Trophoblast cell (in vitro differentiated cells and primary cell): ENCODE measurements at places on chromosomes 2 and 18.

GRCh38 chr2:42045848-42046748, 1.7 kb upstream of the PKDCC start:
- no peaks in the 10 kb centered on the region for H3K36me3 ChIP-seq
- no peak overlapping the region for H3K4me3 ChIP-seq
- peaks cover 28% of the 10 kb centered on the region for H3K4me1 ChIP-seq
- no peak overlapping the region for H3K27ac ChIP-seq
- no peaks in the 10 kb centered on the region for H3K27me3 ChIP-seq

- H3K4me1 ChIP-seq = peaks cover 2% of the 10 kb centered on the region
- DNase-seq = no peak
- H3K27me3 ChIP-seq = no peaks in the 10 kb centered on the region
- H3K4me3 ChIP-seq = no peak overlapping the region
- no peak overlapping the region for H3K27ac ChIP-seq
These were observed 8.8 kb downstream of the FZD7 start for GRCh38 chr2:202042444-202042843.

GRCh38 chr2:172919732-172920131, 155.9 kb upstream of the MAP3K20 start:
- no peak overlapping the region for H3K27ac ChIP-seq
- no peaks in the 10 kb centered on the region for H3K27me3 ChIP-seq

DNA sequence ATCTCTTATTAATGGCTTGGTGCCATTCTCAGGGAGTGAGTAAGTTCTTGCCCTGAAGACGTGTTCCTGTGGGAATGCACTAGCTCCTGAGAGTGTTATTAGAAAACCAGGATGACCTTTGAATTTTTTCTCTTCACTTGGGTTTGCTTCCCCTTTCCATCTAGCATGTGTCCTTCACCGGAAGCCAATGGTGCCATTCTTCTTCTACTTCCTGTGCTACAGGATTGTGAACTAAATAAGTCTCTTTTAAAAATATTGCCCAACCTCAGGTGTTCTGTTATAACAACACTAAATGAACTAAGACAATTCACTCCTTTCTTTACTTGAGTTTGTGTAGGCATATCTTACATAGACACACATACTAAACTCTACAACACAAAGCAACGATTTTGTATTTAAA, 447.0 kb downstream of the SOX11 start:
- H3K4me3 ChIP-seq = no peak overlapping the region
- no peak overlapping the region for H3K27ac ChIP-seq
- H3K4me1 ChIP-seq = no peaks in the 10 kb centered on the region
- DNase-seq = no peak
- no peaks in the 10 kb centered on the region for H3K27me3 ChIP-seq

GRCh38 chr18:24802456-24802855, 342.0 kb downstream of the HRH4 start:
- H3K36me3 ChIP-seq = no peaks in the 10 kb centered on the region
- DNase-seq = no peak
- no peaks in the 10 kb centered on the region for H3K27me3 ChIP-seq

DNA sequence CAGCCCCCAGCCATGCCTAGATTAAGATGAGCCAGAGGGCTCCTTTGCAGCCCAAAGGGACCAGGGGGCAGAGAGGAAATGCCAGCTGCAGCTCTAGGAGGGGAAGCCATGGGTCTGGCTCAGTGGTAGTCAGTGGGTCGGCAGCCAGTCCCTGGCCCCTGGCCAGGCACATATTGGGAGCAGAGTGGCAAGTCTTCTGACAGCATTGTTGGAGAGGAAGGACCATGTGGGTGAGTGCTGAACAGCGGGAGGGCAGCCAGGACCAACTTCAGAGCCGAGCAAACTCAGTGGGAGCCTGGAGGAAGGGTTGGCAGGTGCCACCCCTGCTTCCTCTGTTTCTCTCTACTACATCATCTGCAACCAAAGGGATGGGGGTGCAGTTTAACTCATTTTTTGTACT, 140.5 kb upstream of the PELI1 start:
- H3K4me1 ChIP-seq = peaks cover 23% of the 10 kb centered on the region
- no peak overlapping the region for H3K4me3 ChIP-seq
- no peaks in the 10 kb centered on the region for H3K27me3 ChIP-seq
- no peaks in the 10 kb centered on the region for H3K36me3 ChIP-seq
- no peak for DNase-seq

DNA sequence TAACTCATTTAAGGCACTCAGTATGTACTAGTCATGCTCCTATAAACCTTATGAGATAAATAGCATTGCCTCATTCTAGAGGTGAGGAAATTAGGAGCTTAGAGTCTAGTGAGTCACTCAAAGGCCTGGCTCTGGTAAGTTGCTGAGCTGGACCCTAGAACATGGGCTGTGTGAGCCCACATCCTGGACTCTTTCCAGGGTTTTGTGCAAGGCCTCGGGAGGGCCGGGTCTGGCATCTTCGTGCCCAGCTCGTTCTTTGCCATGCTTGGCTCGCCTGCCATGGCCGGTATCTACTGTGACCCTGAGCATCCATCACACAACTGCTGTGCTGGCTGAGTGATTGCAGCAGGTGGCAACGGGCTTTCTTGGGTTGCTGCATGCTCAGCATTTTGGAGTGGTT, 168.0 kb downstream of the LPIN1 start:
- H3K27me3 ChIP-seq = no peaks in the 10 kb centered on the region
- no peaks in the 10 kb centered on the region for H3K36me3 ChIP-seq
- no peak overlapping the region for H3K4me3 ChIP-seq
- H3K4me1 ChIP-seq = no peaks in the 10 kb centered on the region

GRCh38 chr2:39203382-39203781, 40.4 kb downstream of the CDKL4 start:
- no peaks in the 10 kb centered on the region for H3K36me3 ChIP-seq
- H3K4me3 ChIP-seq = no peak overlapping the region
- no peak overlapping the region for H3K27ac ChIP-seq
- DNase-seq = no peak

DNA sequence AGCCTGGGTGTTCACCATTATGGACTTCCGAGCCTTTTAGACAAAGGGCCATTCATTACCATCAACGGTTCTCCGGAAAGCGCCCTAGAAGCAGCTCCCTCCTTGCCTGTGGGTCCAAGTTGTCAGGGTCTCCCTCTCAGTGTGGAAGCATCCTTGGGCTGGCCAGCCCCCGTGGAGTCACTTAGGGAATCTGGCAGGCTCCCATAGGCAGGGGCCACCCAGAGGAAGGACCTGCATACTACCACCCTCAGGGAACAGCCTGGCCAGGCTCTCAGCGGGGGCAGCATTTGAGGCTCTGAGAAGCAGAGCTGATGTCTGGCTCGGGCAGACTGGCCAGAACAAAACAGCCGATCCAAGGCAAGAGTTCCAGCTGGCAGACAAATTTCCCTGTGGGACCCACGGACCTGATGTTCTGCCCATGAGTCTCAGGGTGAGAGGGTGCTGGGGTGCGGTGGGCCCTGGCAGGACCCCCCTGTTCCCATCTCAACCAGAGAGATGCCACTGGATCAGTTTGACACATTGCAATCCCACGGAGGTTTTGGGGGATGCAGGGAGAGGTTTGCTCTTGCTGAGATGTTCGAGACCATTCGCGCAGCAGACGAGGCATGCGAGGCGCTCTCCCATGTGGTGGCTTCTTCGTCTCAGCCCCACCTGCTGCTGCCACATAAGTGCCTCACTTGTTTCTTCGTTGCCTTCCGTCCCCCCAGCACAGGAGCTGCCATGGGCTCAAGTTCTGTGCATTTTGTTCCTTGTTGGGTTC, 56.9 kb downstream of the ACKR3 start:
- H3K27ac ChIP-seq = no peak overlapping the region
- DNase-seq = no peak
- H3K27me3 ChIP-seq = no peaks in the 10 kb centered on the region
- peaks cover 8% of the 10 kb centered on the region for H3K4me1 ChIP-seq

- H3K4me3 ChIP-seq = no peak overlapping the region
- H3K27ac ChIP-seq = no peak overlapping the region
- no peaks in the 10 kb centered on the region for H3K4me1 ChIP-seq
- H3K36me3 ChIP-seq = no peaks in the 10 kb centered on the region
- H3K27me3 ChIP-seq = no peaks in the 10 kb centered on the region
- DNase-seq = no peak
These were observed 458.6 kb upstream of the CDH2 start for GRCh38 chr18:28635530-28635929.

GRCh38 chr2:42947809-42948600, 155.6 kb upstream of the HAAO start:
- H3K36me3 ChIP-seq = no peaks in the 10 kb centered on the region
- no peak overlapping the region for H3K27ac ChIP-seq
- no peak for DNase-seq
- H3K4me3 ChIP-seq = no peak overlapping the region
- peaks cover 7% of the 10 kb centered on the region for H3K4me1 ChIP-seq
- H3K27me3 ChIP-seq = no peaks in the 10 kb centered on the region

DNA sequence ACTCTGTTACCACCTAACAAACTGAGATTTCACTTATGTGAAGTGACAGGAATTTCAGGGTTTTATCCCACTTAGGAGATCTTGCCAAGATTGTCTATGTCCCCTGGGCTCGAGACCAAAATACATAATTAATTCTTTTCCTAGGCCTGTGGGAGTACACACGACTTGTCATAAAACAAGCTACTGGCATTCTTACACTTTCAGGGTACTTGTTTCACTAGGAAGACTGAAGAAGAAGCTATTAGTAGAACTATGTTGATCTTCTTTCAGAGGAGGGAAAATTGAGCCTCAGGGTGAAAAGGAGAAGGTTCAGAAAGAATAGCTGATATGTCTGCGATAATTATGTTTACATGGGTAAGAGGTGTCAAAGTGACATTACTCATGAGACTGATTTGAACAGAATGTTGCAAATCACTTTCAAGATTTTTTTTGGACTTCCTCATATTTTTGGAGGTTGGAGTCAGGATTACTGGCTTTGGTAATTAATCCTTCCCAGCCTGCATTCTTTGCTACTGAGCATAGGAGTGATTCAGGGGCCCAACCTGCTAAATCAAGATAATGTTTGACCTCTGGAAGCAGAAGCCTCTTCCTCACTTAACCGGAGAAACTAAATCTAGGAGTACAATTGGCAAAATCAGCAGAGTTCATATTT, 240.0 kb upstream of the NT5C1B start:
- DNase-seq = peak; percentile 95
- no peaks in the 10 kb centered on the region for H3K36me3 ChIP-seq
- no peak overlapping the region for H3K27ac ChIP-seq
- no peak overlapping the region for H3K4me3 ChIP-seq
- H3K4me1 ChIP-seq = peaks cover 5% of the 10 kb centered on the region
- H3K27me3 ChIP-seq = no peaks in the 10 kb centered on the region

DNA sequence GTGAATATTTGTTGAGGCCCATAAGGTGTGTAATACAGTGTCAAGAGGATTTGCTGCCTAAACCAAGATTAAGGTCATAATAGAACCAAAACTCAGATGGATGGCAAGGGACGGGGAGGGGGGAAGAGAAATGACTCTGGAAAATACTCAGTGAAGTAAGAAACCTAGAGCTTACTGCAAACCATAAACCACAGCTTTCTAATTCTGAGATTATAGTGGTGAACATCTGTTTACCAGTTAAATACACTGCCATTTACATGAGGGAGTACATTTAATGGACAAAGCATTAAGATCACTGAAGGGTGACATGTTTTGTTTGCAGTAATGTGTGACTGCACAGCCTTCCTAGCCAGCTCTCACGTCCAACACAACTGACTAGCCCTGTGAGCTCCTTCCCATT, 19.8 kb downstream of the EVX2 start:
- peaks cover 30% of the 10 kb centered on the region for H3K27me3 ChIP-seq
- no peak overlapping the region for H3K27ac ChIP-seq
- no peak for DNase-seq
- H3K4me1 ChIP-seq = peaks cover 5% of the 10 kb centered on the region
- no peaks in the 10 kb centered on the region for H3K36me3 ChIP-seq
